ENCODE measurements at places on chromosomes 7 and 10. TPM values are rescaled to one million over a fixed set of nuclear protein-coding genes. Genes with fewer than 3 reads are reported as not detected.

PLA2G12B gene
- not detected for total RNA-seq

SUPV3L1 gene
- total RNA-seq = 31.8 TPM

GRCh38 chr7:77353407-77353721 lies 62.8 kb downstream of the GSAP start:
- H3K4me3 ChIP-seq = no peak overlapping the region

GRCh38 chr10:30803892-30804322 lies 174.4 kb upstream of the LYZL2 start:
- no peaks in the 10 kb centered on the region for H3K27me3 ChIP-seq
- no peaks in the 10 kb centered on the region for H3K36me3 ChIP-seq
- H3K4me1 ChIP-seq = no peaks in the 10 kb centered on the region
- no peak overlapping the region for H3K4me3 ChIP-seq

- H3K36me3 ChIP-seq = no peaks in the 10 kb centered on the region
- DNase-seq = no peak
- no peak overlapping the region for H3K27ac ChIP-seq
- no peak overlapping the region for H3K4me3 ChIP-seq
- H3K27me3 ChIP-seq = no peaks in the 10 kb centered on the region
These were observed 21.6 kb upstream of the ZNF37A start for GRCh38 chr10:38072552-38072951.

GRCh38 chr10:3068968-3069737 lies 1.8 kb downstream of the PFKP start:
- H3K36me3 ChIP-seq = peaks cover 9% of the 10 kb centered on the region
- no peaks in the 10 kb centered on the region for H3K27me3 ChIP-seq
- DNase-seq = no peak
- peak overlapping the region; percentile 83 for H3K4me3 ChIP-seq
- peak overlapping the region; percentile 79 for H3K27ac ChIP-seq
- peaks cover 43% of the 10 kb centered on the region for H3K4me1 ChIP-seq
